ENCODE measurements at places on chromosomes 1 and 21. TPM values are rescaled to one million over a fixed set of nuclear protein-coding genes. Genes with fewer than 3 reads are reported as not detected.

GRIK1 gene
- not detected for total RNA-seq

UMODL1 gene
- not detected for total RNA-seq

AVPR1B gene
- not detected for total RNA-seq

ECM1 gene
- 1.1 TPM for total RNA-seq

LMOD1 gene
- under 0.01 TPM for total RNA-seq

CDC20 gene
- total RNA-seq: 73.2 TPM

SYNJ1 gene
- total RNA-seq: 7.8 TPM

SLC19A2 gene
- total RNA-seq: 5.6 TPM

CELA2B gene
- total RNA-seq: not detected

ANKRD35 gene
- under 0.01 TPM for total RNA-seq

GBP6 gene
- total RNA-seq: not detected

GCLM gene
- total RNA-seq: 39.0 TPM

CZIB gene
- 41.5 TPM for total RNA-seq

CDK18 gene
- total RNA-seq: 0.33 TPM

KIRREL1 gene
- total RNA-seq: 42.2 TPM

All from vein endothelial cell (primary cell).